ENCODE measurements at places on chromosomes 16 and 17. TPM values are rescaled to one million over a fixed set of nuclear protein-coding genes. Genes with fewer than 3 reads are reported as not detected.

Gene DCUN1D3
- total RNA-seq, result 16.1 TPM

Gene SEC14L5
- 4.1 TPM for total RNA-seq

Gene SMTNL2
- 1.6 TPM for total RNA-seq

Gene ABCA5
- total RNA-seq, result 4.0 TPM

Gene ZC3H18
- 78.2 TPM for total RNA-seq

Gene DCTN5
- 114 TPM for total RNA-seq

Gene CD300E
- total RNA-seq, result not detected

Gene PERCC1
- not detected for total RNA-seq

Gene DOC2A
- total RNA-seq, result 10.2 TPM

Gene CD300LF
- total RNA-seq, result not detected

Gene PLCG2
- total RNA-seq, result 5.4 TPM

Gene FUS
- total RNA-seq, result 1,034 TPM

Gene ACSM5
- not detected for total RNA-seq

Gene HBQ1
- 4.4 TPM for total RNA-seq

Gene ITGAL
- not detected for total RNA-seq

Gene CHST4
- total RNA-seq, result 6.8 TPM

Gene WNK4
- 1.9 TPM for total RNA-seq

Gene ACOX1
- total RNA-seq, result 27.4 TPM

Gene TBC1D3E
- total RNA-seq, result not detected

Gene PRAC1
- total RNA-seq, result not detected

Gene IL21R
- 0.07 TPM for total RNA-seq

Data from H9 (cell line).